Right kidney (tissue), 9 donors: ENCODE measurements at places on chromosomes 12 and 14.

DNA sequence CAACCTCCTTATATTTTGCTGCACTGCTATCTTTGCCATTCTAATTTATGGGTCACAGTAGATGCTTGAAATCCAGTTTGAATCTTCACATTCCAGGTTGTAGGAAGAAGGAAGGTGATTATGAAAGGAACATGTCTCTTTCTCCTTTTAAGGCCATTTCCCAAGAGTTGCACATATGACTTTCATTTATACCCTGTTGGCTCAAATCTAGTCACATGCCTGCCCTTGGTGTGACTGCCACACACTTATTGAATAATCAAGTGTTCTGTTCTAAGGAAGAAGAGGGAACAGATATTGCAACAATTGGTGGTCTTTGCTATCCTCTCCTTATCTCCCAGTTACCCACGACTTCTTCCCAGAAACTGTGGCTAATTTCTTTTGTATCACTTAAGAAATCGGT, 404.3 kb downstream of the TMEM117 start:
- no peak for DNase-seq

DNA sequence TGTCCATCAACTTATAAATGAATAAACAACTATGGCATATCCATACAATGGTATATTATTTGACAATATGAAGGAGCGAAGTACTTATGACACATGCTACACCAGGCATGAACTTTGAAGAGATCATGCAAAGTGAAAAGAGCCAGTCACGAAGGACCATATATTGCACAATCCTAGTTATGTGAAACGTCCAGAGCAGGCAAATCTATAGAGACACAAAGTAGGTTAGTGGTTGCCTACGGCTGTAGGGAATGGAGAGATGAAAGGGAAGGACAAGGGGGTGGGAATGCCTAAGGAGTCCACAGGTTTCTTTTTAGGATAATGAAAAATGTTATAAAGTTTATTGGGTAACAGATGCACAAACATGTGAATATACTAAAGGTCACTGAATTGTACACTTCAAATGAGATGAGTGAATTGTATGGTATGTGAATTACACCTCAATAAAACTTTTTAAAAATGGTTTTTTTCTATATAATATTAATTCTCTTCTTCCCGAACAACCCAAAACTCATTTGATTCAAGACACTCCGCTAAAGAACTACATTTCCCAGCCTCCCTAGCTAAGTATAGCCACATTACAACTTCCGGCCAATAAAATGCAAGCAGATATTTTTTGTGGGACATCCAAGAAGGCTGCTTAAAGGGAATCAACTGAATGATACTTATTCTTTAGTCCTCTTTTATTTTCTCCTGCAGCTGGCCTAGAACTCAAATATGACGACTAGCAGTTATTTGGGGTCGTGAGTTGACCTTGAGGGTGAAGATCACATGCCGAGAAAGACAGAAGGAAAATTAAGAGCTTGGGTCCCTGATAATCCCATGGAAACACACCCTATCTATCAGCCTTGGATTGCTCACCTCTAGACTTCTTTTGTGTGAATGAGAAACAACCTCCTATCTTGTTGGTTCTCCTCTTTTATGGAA, 187.2 kb downstream of the TTC8 start:
- no peak for DNase-seq

DNA sequence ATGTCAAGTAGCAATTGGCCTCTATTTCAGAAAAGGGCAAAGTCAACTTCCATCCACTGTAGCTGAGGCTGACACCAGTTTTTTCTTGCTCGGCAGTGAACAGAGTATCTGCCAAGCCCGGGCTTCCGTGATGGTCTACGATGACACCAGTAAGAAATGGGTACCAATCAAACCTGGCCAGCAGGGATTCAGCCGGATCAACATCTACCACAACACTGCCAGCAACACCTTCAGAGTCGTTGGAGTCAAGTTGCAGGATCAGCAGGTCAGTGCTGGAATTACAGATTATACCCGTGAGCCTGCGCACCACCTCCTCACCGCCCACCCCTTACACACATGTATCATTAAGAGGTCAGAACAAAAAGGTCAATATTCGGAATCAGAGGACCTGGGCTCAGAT, 19.4 kb downstream of the EVL start:
- DNase-seq, result no peak

- no peak for DNase-seq
Observed at GRCh38 chr14:56555921-56556570, 23.6 kb upstream of the TMEM260 start.

GRCh38 chr12:57694459-57695019, 607 bp downstream of the OS9 start:
- DNase-seq, result no peak

- DNase-seq, result no peak
Observed at GRCh38 chr12:53536962-53537361, 29.7 kb upstream of the NPFF start.

GRCh38 chr14:69191340-69192111, at the start of gene EXD2:
Gene EXD2 (plus strand): TSS chr14:69191498. CDS start chr14:69209471, 17,973 bp downstream.
- peak; percentile 84 for DNase-seq

DNA sequence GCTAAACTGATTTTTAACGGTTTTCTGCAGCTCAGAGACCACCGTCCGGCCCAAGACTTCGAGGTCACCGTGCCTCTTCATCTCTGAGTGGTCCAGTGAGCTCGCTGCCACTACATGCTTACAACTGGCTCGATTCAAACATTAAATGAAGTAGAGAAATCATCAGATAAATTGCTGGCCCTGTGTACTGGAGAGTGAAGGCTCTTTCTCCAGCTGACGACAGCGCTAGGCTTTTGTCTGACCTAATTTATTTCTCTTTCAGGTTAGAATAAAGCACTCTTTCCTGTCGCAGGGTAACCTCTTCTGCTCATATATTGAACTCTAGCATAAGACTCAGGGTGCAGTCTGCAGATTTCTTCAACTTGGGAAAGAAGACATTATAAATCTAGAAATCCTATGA, 6.4 kb downstream of the BCL11B start:
- no peak for DNase-seq

DNA sequence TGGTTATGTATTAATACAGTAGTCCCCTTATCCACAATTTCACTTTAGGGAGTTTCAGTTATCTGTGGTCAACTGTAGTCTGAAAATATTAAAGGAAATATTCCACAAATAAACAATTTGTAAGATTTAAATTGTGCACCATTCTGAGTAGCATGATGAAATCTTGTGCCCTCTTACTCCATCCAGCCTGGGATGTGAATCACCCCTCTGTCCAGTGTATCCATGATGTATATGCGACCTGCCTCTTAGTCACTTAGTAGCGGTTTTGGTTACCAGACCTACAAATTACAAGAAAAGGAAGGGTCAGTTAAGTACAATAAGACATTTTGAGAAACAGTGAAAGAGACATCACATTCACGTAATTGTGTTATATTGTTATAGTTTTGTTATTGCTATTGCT, 39.9 kb upstream of the MDGA2 start:
- no peak for DNase-seq

- DNase-seq, result no peak
Observed at GRCh38 chr14:67680121-67680602, 5.7 kb upstream of the VTI1B start.

- no peak for DNase-seq
Observed at GRCh38 chr14:36955376-36955775, 217.0 kb downstream of the SLC25A21 start.
